Thyroid gland (tissue), 4 donors: ENCODE measurements at places on chromosomes 4 and X. TPM values are rescaled to one million over a fixed set of nuclear protein-coding genes. Genes with fewer than 3 reads are reported as not detected.

DNA sequence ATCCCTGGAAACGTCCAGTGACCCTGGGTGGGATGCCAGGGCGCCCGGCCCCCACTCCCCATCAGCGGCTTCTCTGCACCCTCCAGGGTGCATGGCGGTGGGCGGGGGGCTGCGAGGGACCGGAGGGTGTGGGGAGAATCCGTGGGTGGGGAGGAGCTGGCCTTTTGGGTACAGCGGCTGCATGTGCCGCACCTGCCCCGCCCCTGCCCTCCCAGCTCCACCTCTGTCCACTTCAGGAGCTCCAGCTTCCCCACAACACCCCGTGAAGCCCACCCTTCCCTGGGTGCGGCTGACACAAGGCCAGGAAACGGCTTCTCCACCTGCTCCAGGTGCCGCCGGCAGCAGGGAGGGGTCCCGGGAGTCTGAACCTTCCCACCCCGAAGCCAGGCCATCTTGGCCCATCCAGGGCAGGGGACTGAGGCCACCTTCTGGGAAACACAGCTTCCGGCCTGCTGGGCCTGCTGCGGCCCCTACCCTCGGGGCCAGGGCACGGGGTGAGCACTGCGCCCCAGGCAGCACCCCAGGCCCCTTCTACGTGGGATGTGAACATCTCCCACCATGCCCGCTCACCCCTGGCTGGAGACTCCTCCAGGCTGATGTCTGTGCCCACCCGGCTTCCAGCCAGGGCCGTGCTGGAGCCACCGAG is 34.6 kb downstream of the CPLX1 start:
- H3K36me3 ChIP-seq: no peaks in the 10 kb centered on the region
- peaks cover 17% of the 10 kb centered on the region for H3K27me3 ChIP-seq
- peaks cover 8% of the 10 kb centered on the region for H3K4me1 ChIP-seq
- DNase-seq: no peak
- no peak overlapping the region for H3K4me3 ChIP-seq

DNA sequence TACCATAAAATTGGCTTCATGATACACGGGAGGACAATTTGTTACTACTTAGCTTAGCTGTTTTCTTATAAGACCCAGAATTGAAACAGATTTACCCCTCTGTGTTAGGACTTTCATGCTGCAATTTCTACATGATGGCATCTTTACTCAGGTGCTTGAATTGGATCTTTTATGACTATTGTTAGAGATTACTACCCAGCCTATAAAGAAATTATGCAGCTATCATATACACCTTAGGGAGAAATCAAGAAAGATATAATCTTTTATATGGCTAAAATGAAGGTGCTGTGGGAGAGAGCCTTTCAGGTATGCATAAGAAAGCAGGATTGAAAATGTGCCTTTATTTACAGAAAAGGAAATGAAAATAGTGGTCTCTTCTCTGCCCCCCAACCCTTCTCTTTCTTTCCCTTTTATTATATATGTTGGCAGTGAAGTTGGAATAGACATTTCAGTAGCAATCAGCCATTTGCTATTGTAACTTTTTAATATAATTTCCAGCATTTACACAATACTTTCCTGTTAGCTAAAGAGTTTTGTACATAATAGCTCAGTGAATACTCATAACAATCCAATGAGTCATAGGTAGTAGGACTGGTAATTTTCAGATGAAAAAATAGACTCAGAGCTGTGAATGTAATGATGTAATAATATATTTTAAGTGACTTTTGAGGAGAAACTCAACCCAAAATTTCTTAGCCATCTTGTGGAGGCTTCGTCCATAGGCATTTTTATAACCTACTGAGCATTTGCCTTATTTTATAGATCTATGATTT is 311.8 kb downstream of the ADGRL3 start:
- H3K4me1 ChIP-seq: no peaks in the 10 kb centered on the region
- no peak overlapping the region for H3K4me3 ChIP-seq
- no peaks in the 10 kb centered on the region for H3K36me3 ChIP-seq
- H3K27me3 ChIP-seq: no peaks in the 10 kb centered on the region

Gene LGI2
- 3.7 TPM for total RNA-seq

- H3K27ac ChIP-seq: no peak overlapping the region
- no peaks in the 10 kb centered on the region for H3K36me3 ChIP-seq
- H3K4me3 ChIP-seq: no peak overlapping the region
- H3K27me3 ChIP-seq: no peaks in the 10 kb centered on the region
- DNase-seq: no peak
These were observed 499.8 kb downstream of the MID1IP1 start for GRCh38 chrX:39301036-39301435.

Gene HERC5
- 9.7 TPM for total RNA-seq

Gene AWAT2
- not detected for total RNA-seq

DNA sequence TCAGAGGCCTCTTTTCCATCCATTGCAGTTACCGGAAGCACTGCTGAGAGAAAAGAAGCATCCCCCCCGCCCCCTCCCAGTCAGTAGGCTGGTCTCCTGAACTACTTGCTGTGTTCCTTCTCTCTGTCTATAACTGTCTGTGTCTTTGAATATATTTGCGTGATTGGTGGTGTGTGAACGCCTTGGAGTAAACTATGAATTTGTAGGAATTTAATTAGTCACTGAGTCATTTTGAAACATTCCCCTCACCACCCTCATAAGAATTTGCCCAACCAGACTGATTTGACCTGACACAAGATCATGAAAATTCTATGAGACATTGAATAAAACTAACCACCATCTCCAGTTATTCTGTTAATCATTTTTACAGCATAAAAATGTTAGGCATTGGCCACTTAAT is 6.7 kb upstream of the NXF3 start:
- H3K27ac ChIP-seq: no peak overlapping the region
- DNase-seq: no peak
- no peak overlapping the region for H3K4me3 ChIP-seq

Gene SPANXN5
- total RNA-seq: not detected

Gene SPINK2
- total RNA-seq: not detected

Gene PFKFB1
- 1.1 TPM for total RNA-seq
